Activated T-cell treated with anti-CD3 and anti-CD28 coated beads for 4 hours (primary cell): ENCODE measurements at places on chromosomes 11 and 22.
A peak's percentile ranks its signal among the peaks of the same experiment; 100 is the strongest.

DNA sequence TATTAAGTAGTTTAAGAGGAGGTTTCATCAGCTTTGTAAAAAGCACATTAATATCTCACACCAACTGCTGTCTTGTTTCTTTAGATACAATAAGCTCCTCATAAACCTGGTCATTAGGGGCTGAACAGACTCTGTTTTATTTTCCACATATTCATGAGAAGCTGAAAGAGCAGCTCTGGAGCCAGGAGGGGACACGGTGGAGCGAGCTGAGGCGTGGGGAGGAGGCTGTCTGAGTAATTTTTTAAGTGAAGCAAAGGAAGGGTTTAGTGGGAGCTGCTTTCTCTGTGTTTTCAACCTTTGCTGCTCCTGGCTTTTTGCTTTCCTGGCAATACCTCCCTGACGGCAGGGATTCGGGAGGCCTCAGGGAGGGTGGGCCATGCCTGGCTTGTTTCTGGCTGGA lies 67.0 kb upstream of the EIF3D start:
- DNase-seq = no peak

GRCh38 chr11:111115890-111116289 lies 129.6 kb upstream of the POU2AF2 start:
- DNase-seq = no peak

GRCh38 chr11:110734790-110735189 lies 22.6 kb upstream of the ARHGAP20 start:
- DNase-seq = no peak

DNA sequence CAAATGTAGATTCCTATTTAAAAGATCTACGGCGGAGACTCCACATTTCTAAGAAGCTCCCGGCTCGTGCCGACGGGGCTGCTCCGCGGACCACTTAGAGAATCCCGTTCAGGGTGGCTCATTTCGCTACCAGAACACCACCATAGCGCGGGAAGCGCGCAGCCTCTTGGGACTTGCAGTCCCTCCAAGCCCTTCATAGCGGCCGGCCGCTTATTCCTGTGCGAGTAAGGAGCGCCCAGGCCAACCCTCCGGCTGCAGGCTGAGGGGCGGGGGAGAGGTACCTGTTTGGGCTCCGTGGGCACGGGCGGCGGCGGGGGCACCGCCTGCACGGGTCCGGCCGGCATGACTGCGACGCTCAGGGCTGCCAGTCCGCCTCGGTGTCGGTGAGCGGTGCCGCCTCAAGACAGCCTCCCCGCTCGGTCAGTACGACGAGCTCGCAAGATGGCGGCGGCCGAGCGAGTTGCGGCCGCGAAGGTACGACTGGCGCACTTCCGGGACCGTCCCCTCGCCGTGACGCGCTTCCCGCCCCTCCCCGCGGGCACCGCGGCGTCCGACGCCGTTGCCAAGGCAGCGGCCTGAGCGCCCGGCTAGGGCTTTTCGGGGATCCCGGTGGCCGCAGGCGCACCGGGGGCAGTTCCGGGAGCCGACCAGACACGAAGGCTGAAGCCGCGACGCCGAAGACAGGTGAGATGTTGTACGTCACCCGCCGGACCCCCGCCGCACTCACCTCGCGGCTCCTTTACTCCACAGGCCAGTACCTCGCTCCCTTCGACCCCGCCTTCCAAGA lies at the start of the genes CCDC157 and SF3A1:
TSS of gene CCDC157 (plus strand) at position 559 of the 787 bp plus-strand sequence. CDS start 8,994 bp downstream, outside the sequence.
TSS of gene SF3A1 (minus strand) at position 446 of the 787 bp plus-strand sequence. CDS start at position 344, 102 bp downstream.
- DNase-seq = peak; percentile 72

- DNase-seq = no peak
Measured at GRCh38 chr11:4826425-4826824, 5.3 kb downstream of the OR51F2 start.

DNA sequence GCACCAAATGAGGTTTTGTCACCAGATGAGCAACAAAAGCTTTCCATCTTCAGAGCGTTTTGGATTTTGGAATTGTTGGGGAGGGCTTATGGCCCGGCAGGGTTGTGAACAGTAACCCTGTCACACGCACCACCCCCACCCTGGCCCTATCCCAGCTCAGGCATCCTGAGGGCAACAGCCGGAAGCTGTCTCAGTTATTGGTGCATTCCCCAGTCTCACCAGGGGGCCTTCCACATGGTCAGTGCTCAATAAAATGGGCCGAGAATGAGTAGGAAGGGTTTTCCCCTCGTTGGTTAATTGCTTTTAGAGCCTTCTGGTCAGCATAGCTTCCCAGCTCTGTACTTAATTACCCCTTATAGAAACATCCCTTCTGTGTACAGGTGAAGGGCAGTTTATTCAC lies 46.0 kb downstream of the LRP5 start:
- DNase-seq = no peak

DNA sequence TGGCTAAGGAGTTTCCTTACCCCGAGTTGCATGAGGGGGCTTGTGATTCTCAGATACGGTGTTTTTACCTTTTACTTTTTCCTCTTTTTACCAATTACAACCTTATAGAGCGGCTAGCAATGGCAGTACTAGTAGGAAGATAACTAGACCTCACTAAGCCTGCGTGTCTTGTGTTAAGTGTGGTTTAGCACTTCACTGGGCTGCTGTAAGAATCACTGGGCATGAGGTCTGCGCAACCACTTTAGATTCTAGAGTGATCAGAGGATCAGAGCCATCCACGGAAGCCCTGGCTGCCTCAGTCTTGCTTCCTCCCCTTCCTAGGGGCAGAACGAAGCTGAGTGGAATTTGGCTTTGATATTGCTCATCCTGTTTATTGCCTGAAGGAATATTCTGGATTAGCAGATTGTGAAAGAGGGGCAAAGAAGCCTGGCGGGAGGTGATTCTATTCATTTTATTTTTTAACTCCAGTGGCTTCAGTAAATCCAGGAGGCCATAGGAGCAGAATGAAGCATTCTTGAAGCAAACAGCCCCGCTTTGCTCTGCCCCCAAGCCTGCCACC lies 88.5 kb downstream of the GRAMD1B start:
- no peak for DNase-seq

DNA sequence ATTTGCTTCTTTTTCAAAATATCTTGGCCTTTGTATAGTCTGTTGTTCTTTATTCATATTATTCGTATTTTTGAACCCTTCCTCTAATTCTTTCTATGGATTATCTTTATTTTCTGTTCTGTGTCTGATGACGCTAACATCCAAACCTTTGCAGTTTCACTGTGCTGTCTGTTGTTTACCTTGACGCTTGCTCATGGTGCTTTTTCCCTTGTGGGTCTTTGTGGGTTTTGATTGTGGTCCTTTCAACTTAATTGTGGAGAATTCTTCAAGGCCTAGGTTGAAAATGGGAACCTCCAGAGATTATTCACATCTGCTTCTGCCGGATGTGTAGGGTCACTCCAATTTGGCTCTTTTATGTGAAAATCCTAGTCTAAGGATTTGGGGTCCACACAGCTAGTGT lies 34.6 kb downstream of the PARVG start:
- DNase-seq = no peak

DNA sequence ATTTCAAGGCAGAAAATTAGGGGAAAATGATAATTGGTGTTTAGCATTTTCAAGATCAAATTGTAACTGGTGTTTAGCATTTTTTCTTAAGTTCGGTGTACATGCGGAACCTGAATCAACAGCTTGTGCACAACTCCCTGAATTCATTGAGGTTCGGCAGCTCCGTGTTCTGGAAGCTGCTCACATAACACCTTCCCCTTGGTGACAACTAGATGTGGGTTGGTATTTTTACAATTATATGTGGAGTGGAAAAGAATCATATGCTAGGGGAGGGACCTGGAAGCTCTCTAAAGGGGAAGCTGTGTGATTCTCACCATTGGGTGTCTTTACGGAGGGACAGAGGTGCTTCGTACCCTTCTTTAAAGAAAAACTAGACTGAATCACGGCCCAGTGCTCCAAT lies 199.0 kb upstream of the MTNR1B start:
- no peak for DNase-seq

- no peak for DNase-seq
Measured at GRCh38 chr22:33806191-33806590, 114.1 kb downstream of the LARGE1 start.

DNA sequence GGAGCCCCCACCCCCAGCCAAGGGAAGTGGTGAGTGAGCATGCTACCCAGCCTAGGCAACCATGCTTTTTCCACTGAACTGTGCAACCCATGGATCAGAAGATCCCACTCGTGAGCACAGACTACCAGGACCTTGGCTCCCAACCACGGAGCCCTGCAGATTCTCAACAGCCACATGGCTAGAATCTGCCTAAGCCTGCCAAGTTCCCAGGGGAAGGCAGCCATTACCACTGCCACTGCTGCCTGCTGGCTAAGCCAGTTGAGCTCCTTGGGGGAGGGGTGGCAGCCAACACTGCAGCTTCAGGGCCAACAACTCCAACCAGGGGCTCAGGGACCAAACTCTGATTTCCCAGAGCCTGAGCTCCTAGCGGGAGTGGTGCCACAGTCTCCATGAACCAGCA lies 195.8 kb downstream of the DLG2 start:
- no peak for DNase-seq

DNA sequence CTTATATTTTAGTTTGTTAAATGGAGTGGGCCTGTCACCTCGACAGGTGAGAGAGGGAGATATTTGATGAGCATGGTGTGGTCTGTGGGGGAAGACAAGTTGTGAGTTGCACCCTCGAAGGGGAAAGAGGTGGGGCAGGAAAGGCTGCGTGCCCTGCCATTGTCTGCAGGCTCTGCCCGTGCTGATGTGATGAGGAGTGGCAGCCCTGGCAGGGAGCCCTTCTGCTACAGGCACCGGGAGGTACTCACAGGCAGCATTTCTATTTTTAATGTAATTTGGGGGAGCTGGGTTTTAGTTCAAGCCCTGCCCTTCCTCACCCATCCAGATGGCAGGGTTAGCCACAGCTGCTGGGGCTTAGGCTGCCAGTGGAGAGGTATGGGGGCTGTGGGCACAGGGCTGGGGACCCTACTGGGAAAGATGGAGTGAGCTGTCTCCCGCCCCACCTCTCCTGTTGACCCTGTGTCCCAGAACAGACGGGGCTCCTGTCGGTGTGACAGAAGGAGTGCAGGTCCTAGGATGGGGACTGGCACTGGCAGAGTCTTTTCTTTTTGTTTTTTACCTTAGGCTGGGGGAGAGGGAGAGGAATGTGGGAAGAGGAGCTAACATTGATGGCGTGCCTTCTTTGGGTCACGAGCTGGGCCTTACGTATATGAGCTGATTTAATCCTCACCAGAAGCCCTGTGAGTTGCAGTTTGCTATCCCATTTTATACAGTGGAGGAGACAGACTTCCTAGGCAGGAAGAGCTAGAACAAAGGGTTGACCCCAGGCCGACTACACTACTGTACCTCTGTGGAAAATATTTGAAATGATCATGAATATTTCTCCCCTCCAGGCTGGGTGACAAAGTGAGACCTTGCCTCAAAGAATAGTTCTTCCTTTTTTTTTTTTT lies 51.6 kb downstream of the CEP164 start:
- DNase-seq = no peak

DNA sequence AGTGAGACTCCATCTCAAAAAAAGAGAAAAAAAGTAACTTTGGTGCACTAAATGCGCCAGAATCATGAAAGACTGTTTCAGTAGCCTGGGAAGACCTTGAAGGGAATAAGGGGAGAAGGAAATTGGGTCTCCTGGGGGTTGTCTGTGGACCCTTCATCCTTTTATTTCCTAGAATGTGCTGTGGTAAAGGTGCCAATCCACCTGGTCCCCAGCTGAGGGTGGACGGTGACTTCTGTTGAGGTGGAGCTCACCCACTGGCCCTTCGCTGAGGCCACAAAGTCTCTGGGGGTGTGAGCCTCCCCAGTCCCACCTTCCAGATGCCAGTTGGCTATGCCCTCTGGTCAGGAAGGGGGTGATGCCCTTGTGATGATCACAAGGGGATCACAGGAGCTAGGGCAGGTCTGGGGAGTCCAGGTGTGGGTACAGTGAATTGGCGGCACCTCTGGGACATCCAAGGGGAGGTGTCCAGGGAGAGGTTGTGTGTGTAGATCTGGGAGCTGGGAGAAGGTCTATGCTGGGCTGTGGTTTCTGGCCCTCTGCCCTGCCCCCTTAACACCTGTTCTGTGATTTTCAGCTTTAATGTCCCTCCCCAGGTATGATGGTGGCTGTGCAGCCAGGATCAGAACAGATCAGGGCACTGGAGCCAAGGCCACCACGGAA lies 34.2 kb upstream of the LMO1 start:
- no peak for DNase-seq

DNA sequence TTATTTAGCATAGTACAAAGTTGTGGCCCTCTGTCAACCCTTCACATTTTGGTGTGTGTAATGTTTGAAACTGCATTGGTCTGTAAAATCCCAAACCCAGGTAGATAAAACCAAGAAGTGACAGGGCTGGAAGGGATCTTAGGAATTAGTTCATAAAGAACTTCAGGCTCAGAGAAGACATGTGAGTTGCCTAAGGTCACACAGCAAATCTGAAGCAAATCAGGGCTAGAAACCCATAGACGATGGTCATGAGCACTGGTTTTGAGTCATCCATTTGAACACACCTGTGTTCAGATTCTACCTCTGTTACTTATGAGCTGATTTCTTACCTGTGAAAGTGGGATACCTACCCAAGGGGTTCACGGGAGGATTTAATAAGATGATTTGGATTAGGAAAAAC lies 107.1 kb downstream of the PTPRJ start:
- DNase-seq = no peak

- no peak for DNase-seq
Measured at GRCh38 chr22:31497148-31497938, 1.0 kb downstream of the SFI1 start.

DNA sequence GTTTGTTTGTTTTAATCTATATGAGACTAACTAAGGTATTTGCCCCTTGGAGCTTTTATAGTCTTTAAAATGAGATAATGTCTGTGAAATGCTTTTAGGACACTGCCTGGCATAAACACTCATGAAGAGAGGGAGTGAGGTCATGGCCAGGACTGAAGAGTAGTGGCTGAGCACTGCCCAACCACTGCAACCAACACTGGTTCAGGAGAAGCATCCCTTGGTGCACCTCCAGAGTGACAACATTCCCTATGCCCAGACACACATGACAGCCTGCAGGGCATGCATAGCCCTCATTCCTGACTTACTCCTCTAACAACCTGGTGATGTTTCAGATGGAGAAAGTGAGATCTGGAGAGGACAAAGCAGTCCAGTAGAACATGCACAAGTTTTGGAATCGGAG lies 36.1 kb downstream of the ME3 start:
- DNase-seq = no peak

DNA sequence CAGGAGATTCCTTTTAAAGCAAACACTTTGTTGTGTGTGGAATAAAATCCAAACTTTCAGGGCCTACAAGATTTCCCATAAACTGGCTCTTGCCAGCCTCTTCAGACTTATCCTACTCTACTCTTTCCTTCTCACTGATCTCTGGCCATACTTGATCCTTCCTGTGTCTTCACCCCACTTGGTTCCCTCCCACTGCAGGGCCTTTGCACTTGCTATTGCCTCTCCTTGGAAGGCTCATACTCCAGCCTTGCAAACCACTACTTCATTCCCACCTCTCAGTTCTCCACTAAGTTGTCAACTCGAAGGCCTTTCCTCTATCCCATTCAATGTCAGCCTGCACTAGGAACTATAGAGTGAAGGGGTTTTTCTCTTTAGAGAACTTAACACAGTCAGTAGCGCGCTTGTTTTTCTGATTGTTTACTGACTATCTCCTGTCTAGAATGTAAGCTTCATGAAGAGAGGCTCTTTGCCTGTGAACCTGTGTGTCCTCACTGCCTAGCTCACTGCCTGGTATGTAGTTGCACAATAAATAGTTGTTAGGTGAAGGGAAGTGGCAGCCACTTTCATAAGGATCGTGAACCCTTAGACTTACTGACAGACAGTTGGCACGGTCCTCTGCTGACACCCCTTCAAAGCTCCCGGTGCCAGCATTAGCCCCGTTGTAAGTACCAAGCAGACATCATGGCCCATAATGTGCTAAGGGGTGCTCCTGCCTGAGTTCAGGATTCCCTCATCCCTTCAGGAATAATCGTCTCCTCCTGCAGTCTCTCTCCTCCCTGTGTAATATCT lies 833 bp upstream of the ME3 start:
- no peak for DNase-seq
